NCI-H1092 treated with DMSO at 0.1 percent for 48 hours (cell line): ENCODE measurements at places on chromosomes 16 and 17.

DNA sequence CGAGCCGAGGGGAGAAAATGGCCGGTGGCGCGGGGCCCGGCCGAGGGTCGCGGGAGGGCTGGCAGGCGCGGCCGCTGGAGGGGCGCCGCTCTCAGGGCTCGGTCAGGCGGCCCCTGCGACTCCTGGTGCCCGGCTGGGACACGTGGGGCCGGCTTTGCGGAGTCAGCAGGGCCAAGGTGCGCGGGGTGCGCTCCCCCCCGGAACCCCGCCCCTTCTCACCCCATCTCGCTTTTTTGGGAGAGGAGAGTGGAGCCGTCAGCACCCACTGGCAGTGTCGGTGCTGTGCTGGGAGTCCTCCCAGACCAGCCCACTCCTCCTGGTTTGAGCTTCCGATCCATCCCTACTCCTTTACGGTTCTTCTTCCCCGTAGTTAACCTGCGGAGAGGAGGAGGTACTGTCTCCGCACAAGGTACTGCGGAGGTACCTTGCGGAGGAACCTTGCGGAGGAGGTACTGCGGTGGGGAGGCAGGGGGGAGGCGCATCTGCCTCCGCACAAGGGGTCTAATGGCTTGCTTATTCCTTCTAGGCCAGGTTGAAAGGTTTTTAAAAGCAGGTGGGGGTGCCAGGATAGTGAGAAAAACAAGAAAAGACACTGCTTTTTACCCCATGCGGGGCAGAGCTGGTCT, 19.1 kb upstream of the CBX8 start:
- DNase-seq, result no peak

DNA sequence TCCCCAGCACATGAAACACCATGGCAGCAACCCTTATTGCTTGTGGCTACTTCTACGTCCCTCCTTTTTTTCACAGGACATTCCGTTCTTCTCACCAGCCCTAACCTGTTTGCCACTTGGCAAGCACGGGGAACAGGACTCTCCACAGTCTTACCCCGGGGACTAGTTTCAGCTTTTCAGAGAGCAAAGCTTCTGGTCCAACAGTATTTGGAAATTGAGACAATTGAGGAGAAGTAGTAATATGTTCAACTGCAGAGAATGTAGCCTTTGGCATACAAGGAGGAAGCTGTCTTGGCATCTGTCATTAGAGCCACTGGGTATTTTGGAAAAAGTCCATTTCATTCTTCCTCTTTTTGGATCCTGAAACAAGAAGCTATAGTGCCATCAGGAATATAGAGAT, 65.7 kb downstream of the MAP2K6 start:
- peak; percentile 8 for DNase-seq

DNA sequence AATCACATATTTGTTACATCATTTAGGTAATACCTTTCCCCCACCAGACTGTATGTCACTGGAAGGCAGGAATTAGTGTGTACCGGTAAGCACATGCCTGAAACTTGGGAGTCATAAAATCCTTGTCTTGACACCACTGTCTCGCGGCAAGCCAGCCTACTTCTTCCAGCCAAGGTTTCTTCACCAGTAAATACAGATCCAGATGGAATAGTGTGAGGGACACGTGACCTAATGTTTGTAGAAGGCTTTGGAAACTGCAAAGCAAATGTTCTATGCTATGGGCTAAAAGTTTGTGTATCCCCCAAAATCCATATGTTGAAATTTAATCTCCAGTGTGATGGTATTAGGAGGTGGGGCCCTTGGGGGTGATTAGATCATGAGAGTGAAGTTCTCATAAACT, 126.1 kb downstream of the HS3ST4 start:
- no peak for DNase-seq

DNA sequence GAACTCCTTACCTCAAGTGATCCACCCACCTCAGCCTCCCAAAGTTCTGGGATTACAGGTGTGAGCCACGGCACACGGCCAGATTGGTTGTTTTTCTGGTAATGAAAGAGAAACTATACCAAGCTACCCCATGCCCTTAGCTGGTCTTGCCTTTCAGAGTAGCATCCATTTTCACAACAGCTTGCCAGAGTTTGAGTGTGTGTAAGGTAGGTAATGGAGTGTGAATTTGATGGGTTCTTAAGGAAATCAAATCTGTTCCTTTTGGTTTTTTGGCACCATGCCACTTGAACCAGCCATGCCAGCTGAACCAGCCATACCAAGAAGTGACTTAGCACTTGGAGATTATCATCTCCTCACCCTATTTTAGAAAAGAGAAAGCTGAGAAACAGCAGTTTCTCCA, 5.1 kb downstream of the CALCOCO2 start:
- DNase-seq, result no peak
